ENCODE measurements at places on chromosomes 4 and X.

GRCh38 chrX:48957477-48957826 is at the start of gene OTUD5:
TSS of gene OTUD5 (minus strand) at chrX:48957607. CDS start at chrX:48957570, 37 bp downstream.
- peak; percentile 81 for DNase-seq

GRCh38 chrX:150610446-150610845 is 42.0 kb downstream of the MTM1 start:
- no peak for DNase-seq

GRCh38 chrX:45360571-45360970 is 159.9 kb upstream of the DIPK2B start:
- no peak for DNase-seq

DNA sequence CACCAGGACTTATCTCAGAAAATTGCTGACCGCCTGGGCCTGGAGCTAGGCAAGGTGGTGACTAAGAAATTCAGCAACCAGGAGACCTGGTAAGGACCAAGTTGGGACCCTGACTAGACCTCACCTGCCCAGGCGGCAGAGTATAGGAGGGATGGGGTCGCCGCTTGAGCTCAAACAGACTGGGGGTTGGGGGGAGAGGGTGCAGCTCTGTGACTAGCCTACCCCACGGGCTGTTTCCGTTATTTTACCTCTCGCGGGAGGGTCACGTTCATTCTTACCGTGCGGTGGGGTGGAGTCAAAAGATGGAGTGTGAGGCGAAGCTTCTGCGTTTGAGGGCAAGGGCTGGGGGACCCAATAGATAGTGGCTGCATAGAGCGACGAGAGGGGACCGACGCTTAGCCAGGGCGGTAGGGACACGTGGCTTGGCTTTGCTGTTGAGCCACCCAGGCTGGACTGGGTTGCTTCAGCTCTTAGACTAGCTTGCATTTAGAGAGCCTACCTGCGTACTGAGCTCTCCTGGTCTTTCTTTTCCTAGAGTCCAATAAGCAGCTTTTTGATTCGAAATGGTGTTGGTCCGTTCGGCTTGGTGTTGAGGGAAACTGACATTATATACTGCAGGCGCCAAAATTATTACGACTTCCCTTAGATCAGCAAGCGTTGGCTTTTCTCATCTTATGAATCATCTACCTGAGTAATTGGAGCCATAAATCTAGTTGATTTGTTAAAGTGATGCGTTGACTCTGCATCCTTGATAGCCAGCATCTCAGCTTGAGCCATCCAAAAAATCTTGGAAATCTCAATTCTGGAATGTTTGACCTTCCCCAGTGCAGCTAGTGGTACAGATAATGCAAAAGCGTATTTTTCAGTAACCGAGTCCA is 591 bp downstream of the PRPS1 start:
- peak; percentile 64 for DNase-seq

DNA sequence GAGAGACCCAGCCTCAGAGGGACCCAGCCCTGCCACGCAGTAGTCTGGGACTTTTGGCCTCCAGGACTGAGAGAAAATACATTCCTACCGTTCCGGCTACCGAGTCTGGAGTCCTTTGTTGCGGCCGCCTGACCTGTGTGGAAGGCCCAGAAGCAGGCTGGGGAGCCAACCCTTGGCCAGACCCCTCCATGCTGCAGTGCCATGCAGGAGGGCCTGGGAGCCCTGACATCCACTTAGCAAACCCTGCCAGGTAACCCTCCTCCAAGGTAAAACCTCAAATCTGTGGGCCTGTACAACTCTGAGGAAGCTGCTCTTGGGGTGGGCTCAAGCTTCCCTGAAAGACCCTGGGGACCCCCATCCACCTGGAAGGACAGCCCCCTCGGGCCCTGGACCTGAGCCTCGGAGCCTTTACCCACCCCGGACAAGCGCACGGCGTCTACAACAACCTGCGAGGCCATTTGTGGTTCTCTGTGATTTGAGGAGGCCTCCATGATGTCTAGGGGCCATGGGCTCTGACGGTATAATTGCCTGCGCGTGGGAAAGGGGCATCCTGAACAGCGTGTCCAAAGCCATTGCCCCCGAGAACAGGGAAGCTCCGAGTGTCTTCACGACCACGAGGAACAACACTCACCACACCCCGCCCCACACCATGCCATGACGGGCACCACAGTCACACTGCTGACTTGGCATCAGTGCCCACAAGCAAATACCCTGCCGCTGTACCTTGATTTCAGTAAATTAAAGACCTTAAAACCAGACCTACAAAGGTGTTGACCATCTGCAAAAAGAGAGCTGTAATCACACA is 58.7 kb downstream of the ZFYVE28 start:
- DNase-seq = no peak

GRCh38 chrX:106780664-106781377 is 21.7 kb upstream of the TBC1D8B start:
- DNase-seq = no peak

DNA sequence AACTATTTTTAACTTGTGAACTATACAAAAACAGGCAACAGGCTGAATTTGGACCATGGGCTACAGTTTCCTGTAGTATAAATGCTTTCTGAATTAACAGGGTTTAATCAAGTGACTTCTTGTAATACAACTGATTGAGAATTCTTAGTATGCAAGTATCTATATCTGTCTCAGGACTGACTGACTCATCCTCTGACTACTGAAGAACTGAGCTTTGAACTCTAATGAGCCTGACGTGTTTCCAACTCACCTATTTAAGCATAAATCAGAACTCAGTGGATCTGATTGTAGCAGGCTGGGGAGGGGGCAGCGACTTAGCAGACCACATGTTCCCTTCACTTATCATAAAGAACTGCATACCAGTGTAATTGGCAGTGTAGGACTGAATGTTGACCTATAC is 7.8 kb downstream of the SPATA4 start:
- DNase-seq = no peak

- no peak for DNase-seq
Observed at GRCh38 chr4:85939595-85939994, 420.3 kb downstream of the MAPK10 start.

GRCh38 chr4:137960371-137961050 is 281.6 kb downstream of the SLC7A11 start:
- no peak for DNase-seq

DNA sequence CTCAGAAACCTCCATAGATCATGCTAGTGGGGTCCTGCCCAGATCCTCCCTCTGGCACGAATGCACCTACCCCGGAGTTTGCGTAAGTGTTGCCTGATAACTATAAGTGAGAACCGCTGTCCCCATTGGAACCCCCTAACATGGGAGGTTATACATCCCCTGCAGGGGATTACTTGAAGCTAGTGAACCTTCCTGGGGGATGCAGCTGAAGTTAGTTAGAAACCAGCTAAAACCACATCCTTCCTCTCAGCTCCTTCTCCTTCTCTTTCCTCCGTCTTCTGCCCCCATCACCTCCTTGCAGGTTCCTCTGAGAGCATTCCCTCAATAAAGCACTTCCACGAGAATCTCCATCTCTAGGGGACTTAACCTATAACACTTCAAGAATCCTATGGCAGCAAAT is 95.0 kb downstream of the ZNF827 start:
- DNase-seq = no peak

GRCh38 chrX:23779025-23779424 is 3.9 kb upstream of the SAT1 start:
- DNase-seq = no peak

DNA sequence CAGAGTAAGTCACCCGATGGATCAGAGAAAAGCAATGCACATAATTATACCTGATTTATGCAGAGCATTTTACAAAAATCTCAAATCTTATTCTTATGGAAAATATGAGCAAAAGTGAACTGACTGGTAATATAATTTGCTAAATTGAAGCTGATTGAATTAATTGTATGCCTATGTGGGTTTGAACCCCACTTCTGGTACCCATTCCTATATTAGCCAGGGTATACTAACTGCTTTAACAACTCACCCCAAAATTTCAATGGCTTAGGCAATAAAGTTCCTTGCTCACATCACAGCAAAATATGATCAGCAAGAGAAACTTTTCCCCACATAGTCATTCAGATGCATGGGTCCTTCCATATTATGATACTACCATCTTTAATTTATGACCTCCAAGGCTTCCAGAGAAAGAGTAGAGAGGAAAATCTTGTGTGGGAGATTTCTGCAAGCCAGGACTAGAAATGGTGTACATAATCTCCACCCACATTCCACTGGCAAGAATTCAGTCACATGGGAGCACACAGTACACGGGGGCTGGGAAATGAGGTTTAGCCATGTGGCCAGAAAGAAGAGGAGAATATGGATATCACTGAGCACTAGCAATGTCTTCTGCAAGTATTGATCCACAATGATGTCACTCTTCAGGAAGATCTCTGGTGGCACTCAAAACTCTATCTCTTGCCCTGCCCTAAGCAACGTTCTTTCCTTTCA is 640.7 kb downstream of the BCOR start:
- DNase-seq = no peak

DNA sequence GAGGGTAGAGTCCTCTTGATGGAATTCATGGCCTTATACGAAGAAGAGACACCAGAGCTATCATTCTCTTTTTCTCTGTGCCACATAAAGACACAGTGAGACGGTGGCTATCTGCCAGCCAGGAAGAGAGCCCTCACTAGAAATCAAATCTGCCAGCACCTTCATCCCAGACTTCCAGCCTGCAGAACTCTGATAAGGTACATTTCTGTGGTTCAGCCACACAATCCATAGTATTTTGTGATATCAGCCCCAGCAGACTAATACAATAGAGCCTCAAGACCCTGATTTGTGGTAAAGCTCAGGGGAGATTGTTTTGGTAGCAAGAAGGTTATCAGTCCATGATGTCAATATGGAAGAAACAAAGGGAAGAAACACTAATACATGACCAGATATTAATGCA is 1213.2 kb downstream of the NLGN4X start:
- no peak for DNase-seq

- DNase-seq = peak; percentile 91
Observed at GRCh38 chr4:7803992-7804755, 135.5 kb downstream of the AFAP1 start.

GRCh38 chr4:115969756-115970155 is 856.3 kb upstream of the NDST4 start:
- no peak for DNase-seq

DNA sequence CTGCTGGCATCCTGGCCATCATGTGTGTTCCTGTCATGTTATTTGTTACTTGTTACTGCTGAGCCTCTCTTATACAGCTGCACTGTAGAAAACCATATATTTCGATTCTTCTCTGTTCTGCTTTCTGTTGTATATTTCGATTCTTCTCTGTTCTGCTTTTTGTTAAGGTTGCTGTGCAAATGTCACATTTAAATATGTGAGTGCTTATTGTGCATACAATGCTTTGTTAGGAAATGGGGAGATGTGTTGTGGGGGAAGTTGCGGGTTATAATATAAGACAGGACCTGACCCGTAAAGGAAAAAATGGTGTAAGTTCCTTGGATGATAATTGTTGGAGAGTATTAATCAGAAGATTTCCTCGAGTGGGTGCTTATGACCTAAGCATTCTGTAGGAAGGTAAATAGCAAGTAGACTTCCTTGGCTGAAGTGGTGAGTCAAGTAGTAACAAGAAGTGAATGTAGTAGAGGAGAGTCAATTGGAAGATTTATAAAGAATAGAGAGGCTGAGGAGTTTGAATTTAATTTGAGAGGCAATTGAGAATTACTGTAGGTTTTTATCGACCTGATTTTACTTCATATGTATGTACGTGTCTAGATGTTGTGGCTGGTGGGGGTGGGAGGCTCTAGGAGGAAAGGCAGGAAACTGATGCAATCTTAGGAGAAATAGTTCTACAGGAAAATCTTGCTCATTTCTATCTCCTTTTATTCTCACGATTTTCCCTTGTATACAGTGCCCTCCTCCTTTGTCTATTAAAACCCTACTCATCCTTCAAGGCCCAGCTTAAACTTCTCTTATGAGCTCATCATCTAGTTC is 8.5 kb downstream of the OGT start:
- DNase-seq = no peak

DNA sequence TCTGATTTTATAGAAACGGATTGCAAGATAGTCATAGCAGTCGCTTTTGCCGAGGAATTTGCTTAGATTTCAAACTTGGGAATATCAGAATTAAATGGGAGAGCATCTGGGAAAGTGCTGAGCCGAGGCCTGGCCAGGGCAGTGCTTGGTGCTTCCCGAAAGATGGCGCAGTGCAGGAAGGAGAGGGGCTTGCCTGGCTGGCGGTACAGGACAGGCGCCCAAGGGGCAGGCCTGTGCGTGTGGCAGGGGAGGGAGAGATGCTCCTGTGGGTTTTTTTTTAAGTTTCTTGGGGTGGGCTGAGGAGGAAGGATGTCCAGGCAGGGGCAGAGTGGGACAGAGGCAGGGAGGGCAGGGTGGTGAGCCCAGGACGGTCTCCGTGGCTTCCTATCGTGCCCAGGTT is 241.1 kb downstream of the AFAP1 start:
- no peak for DNase-seq

GRCh38 chr4:30535255-30535654 is 184.9 kb upstream of the PCDH7 start:
- no peak for DNase-seq

DNA sequence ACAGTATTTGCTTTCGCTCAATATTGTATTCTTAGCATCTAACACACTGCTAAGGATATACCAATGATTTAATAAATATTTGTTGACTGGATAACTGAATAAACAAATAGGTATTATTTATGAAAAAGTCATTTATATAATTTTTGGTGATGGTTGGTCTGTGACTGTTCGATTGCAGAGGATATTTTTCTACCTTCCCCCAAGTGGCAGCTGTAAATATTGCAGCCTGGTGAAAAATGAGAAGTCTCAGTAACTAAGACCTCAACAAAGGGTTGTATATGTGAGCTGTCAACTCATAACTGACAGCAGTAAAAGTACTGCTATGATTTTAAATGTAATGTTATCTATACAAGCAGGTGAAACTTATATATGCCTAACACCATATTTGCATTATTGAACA is 36.0 kb downstream of the HTR2C start:
- DNase-seq = no peak

- no peak for DNase-seq
Observed at GRCh38 chr4:15158406-15159091, 156.3 kb downstream of the CPEB2 start.

DNA sequence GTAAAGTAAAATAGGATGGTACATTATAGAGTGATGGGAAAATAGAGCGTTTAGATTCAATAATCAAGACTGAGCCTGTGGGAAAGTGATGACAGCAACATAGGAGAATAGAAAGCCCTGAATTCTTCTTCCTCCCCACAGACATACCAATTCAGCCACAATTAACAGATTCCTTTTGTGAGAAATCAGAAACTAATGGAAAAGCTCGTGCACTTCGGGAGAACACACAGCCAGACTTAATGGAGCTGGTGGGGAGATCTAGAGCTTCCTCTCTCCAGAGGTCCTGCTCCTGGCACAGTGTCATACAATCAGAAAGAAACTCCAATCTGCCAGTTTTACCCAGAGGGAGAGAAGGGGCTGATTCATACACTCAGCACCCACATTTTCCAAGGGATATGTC is 676.3 kb upstream of the BOD1L1 start:
- no peak for DNase-seq

GRCh38 chr4:184329659-184330400 is 112.2 kb upstream of the ENPP6 start:
- peak; percentile 64 for DNase-seq

DNA sequence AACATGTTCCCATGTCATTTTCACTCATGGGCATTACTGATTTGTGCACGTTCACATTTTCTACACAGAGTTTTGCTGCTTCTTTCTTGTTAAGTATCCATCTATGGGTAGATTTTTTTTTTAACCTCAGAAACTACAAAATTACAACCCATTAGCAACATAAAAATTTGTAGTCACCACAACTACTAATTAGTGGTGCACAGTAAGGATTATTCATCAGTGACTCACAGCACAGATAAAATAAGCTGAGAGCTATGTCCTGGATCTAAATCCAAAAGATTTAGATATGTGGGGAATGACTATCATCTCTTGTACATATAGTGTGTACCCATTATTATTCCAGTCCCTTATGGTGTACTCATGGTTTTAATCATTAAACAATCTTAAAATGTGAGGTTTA is 19.7 kb upstream of the AMELX start:
- no peak for DNase-seq

All from activated CD4-positive, alpha-beta T cell treated with anti-CD3 and anti-CD28 coated beads for 48 hours (primary cell).